Tibial nerve (tissue), 4 donors: ENCODE measurements at places on chromosomes 6 and 20. TPM values are rescaled to one million over a fixed set of nuclear protein-coding genes. Genes with fewer than 3 reads are reported as not detected.

DNA sequence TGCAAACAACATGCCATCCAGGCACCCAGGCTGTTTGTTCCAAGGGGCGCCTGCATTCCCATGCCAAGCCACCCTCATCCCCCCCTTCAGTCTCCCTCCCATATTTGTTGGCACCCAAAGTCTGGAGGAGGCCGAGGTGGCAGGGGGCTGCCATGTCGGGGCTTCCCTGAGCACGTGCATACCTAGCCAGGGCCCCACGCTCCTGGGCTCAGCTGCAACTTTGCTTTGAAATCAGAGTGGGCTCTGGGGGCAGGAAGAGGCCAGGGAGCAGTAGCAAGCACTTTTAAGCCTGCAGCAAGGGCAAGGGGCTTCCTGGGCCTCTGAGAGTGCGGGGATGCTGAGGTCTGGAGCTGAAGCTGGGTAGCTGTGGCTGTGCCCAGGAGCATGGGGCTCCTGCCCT, 655.9 kb upstream of the EYS start:
- no peaks in the 10 kb centered on the region for H3K4me1 ChIP-seq
- no peak for DNase-seq
- H3K4me3 ChIP-seq: no peak overlapping the region

DNA sequence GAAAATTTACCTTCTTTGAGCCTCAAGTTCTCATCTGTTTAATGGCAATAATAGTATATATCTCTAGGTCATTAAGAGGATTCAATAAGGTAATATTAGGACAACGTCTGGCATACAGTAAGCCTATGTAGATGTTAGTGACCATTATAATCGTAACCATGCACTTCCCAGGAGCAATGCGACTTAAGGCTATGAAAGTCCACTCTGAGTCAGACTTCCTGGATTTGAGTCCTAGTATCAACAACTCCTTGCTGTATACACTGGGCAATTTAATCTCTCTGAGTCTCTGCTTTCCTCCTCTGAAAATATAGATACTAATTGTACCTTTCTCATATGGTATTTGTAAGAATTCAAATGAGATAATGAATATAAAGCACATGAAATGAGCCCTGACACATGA, 168.1 kb upstream of the HDDC2 start:
- no peak overlapping the region for H3K27ac ChIP-seq
- no peak overlapping the region for H3K4me3 ChIP-seq
- H3K4me1 ChIP-seq: no peaks in the 10 kb centered on the region
- no peak for DNase-seq
- H3K27me3 ChIP-seq: no peaks in the 10 kb centered on the region
- no peaks in the 10 kb centered on the region for H3K36me3 ChIP-seq

GRCh38 chr20:34636648-34637047, 40.2 kb downstream of the PIGU start:
- peak overlapping the region; percentile 58 for H3K27ac ChIP-seq
- H3K27me3 ChIP-seq: no peaks in the 10 kb centered on the region
- no peak overlapping the region for H3K4me3 ChIP-seq

- H3K4me1 ChIP-seq: no peaks in the 10 kb centered on the region
- no peak overlapping the region for H3K4me3 ChIP-seq
- no peaks in the 10 kb centered on the region for H3K36me3 ChIP-seq
- DNase-seq: no peak
These were observed 114.9 kb upstream of the ADGRF1 start for GRCh38 chr6:47157063-47157462.

- DNase-seq: no peak
- H3K27ac ChIP-seq: no peak overlapping the region
- H3K36me3 ChIP-seq: no peaks in the 10 kb centered on the region
- H3K4me3 ChIP-seq: no peak overlapping the region
These were observed 51.5 kb downstream of the PREX1 start for GRCh38 chr20:48776306-48776705.

GRCh38 chr6:42040856-42041480, 9.4 kb upstream of the TAF8 start:
- H3K4me1 ChIP-seq: peaks cover 33% of the 10 kb centered on the region
- H3K36me3 ChIP-seq: no peaks in the 10 kb centered on the region
- no peak overlapping the region for H3K4me3 ChIP-seq
- DNase-seq: no peak

GRCh38 chr20:38617011-38617829, 15.6 kb downstream of the ARHGAP40 start:
- no peak for DNase-seq
- no peak overlapping the region for H3K27ac ChIP-seq
- no peaks in the 10 kb centered on the region for H3K27me3 ChIP-seq
- no peak overlapping the region for H3K4me3 ChIP-seq

DNA sequence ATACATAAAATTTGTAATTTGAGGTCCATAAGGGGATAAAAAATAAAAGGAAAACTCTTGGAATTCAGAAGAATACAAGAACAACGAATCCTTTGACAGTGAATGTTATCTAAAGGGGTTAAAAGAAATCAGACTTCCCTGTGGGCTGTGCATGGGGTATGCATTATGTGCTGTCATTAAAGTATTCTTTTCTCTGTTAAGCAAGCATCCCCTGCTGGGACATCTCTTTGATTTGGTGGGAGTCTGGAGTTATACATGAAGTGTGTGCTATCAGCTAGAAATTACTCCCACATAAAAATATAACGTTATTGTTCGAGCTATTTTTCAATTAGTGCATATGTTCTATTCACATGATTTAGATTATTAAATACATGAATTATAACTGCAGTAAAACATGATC, 195.2 kb downstream of the CENPW start:
- DNase-seq: no peak
- H3K4me3 ChIP-seq: no peak overlapping the region
- peaks cover 12% of the 10 kb centered on the region for H3K4me1 ChIP-seq
- H3K36me3 ChIP-seq: no peaks in the 10 kb centered on the region

DNA sequence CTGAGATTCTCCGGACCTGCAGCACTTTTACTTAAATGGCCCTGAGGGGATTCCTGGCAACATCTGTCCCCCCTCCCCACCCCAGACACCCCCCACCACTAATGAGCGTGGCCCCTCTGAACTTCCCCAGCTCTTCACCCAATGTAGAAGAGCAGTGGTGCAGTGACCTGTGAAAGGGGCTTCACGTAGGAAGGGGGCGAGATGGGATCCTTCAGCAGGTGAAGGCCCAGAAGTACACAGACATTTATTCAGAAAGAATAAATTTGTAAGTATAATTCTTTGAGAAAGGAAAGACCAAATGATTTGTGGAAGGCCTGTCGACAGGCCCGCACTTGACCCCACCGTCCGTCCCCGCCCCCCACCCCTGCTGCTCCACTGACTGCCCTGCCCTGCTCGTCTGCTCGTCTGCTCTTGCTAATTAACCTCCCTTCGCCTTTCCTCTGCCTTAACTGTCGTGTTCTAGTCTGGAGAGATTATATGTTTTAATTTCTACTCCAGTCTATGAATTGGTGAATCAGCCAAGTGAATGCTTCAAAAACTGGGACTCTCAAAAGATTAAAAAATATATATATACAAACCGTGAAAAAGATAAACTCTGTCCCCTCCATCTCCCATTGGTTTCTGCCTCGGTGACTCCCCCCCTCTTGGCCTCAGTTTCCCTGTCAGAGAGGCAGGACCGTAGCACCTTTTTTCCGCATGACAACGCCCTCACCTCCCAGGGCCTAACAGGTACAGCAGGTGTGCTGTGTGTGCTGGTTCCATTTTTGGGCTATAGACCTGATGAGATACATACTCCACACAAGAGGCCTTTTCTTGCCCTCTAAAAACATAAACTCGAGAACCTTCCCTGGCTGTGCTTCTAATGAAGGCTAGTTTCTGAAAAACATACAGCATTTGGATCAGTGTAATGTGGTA, 49.2 kb downstream of the GNAS start:
- H3K4me1 ChIP-seq: peaks cover 21% of the 10 kb centered on the region
- peaks cover 44% of the 10 kb centered on the region for H3K36me3 ChIP-seq
- no peak overlapping the region for H3K27ac ChIP-seq
- no peaks in the 10 kb centered on the region for H3K27me3 ChIP-seq

The COL12A1 gene
- total RNA-seq: 539 TPM

The LST1 gene
- total RNA-seq: 22.7 TPM

The NDUFAF5 gene
- 19.3 TPM for total RNA-seq

The PRKN gene
- 6.5 TPM for total RNA-seq

The ZBTB12 gene
- total RNA-seq: 0.63 TPM

The RNASET2 gene
- 111 TPM for total RNA-seq
